NCI-H2029 treated with DMSO at 0.1 percent for 48 hours (cell line): ENCODE measurements at places on chromosomes 12 and 14.

- DNase-seq = peak; percentile 41
Measured at GRCh38 chr12:31590642-31591379, at the start of gene DENND5B. DENND5B (minus strand) TSS chr12:31591136; CDS start chr12:31590832, 304 bp downstream.

GRCh38 chr14:22448905-22449599 is 140.0 kb downstream of the DAD1 start:
- DNase-seq = no peak

DNA sequence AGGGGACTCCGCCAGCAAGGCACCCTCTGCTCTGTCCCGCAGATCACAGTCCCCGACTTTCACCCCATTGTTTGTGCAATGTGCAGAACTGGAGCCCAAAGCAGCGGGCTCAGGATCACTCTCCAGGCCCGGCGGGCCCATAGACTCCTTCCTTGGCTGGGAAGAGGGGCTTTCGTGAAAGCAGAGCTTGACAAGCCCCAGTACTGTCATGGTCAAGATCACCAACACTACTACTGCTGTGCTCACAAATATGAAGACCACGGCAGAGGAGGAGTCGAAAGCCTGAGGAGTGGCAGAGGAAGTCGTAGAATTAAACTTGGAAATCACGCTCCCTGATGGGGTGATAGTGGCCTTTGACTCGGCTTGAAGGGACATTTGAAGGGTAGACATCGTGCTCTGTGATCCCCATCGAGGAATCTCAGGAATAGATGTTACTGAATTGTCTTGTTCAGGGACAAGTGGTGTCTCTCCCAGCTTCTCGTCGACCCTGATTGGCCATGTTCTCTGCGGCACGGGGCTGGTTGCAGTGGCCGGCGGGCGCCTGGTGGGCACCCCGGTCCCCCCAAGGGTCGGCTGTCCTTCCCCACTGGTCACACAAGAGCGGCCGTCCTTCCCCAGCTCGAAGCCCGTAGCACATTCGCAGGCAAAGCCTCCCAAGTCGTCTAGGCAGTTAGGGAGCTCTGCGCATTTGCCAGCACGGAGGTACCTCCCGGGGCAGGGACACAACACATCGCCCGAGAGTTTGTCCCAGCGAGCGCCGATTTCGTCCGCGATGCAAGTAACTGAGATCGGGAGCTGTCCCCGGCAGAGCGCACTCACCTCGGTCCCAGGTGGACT is 1.1 kb downstream of the CLEC14A start:
- no peak for DNase-seq

GRCh38 chr12:19707948-19708409 is 268.7 kb downstream of the AEBP2 start:
- DNase-seq = no peak

GRCh38 chr12:130097342-130097741 is 64.9 kb upstream of the FZD10 start:
- DNase-seq = no peak

- DNase-seq = no peak
Measured at GRCh38 chr14:95445676-95446075, 70.8 kb downstream of the SYNE3 start.

DNA sequence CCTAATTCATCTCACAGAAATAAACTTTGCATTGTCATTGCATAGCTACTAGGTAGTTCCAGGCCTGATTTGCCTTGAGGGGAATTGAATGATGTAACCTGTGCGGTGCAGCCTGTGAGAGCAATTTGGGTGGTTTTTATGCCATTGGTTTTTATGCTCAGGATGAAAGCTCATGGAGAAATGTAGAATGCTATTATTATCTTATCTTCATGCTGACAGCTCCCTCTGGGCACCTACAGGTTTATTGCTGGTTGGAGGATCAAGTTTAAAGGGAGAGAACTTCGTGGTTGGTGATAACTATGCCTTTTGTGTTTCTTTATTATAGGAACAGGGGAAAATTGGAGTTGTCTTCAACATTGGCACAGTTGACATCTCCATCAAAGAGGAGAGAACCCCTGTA is 547.9 kb downstream of the DIO2 start:
- no peak for DNase-seq

GRCh38 chr14:30153717-30154116 is 226.1 kb upstream of the PRKD1 start:
- no peak for DNase-seq

GRCh38 chr14:34220921-34221320 is 241.1 kb downstream of the SPTSSA start:
- no peak for DNase-seq

DNA sequence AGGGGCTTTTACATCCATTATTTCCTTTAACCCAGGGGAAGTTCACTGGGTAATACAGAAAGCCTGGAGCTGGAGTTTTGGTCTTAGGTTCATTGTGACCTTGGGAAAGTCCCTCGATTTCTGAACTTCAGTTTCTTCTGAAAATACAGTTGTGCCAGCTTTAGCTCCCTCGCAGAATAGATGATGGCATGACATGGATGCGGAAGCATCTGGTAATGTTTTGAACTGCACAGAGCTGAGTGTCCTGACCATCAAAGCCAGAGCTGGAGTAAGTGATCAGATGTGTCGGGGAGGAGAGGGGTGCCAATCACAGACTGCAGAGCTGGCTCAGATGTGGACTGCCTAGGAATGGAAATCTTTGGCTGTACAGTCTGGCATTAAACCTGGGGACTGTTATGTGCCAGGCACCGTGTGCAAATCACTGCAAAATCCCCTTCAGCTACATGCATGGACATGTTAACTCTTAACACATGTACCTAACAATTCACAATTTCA is 180.9 kb downstream of the ETV6 start:
- no peak for DNase-seq

DNA sequence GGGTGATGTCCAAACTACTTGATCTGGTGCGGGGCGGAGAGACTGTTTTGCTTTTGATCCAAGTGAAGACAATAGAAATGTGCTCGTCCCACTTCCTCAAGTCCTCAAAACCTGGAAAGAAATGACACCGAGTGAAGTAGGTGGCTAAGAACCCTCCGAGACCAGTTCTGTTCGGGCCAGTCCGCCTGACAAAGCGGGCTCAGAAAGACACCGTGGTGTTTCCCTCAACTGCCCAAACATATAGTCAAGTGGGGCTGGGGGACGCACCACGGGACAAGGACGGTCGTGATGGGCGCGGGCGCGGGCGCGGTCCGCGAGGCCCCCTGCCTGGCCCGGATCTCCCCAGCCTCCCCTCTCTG is 1.6 kb downstream of the PHLDA1 start:
- no peak for DNase-seq

DNA sequence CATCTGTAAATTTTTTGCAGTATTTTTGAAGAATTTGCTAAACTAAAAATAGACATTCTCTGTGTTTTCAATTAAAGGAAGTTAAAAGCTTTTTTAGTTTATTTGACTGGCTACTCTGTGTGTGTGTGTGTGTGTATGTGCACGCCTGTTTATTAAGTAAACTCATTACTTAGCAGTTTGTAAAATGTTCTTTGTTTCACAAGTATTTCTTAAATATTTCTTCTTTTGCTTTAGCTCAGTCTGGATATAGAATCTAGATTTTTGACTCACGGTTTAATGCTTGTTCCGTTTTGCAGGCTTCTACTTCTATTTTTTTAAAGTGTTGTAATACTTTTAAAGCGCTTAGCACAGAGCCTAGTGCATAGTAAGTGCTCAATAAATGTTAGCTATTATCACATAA is 46.5 kb upstream of the KCNMB4 start:
- DNase-seq = no peak

DNA sequence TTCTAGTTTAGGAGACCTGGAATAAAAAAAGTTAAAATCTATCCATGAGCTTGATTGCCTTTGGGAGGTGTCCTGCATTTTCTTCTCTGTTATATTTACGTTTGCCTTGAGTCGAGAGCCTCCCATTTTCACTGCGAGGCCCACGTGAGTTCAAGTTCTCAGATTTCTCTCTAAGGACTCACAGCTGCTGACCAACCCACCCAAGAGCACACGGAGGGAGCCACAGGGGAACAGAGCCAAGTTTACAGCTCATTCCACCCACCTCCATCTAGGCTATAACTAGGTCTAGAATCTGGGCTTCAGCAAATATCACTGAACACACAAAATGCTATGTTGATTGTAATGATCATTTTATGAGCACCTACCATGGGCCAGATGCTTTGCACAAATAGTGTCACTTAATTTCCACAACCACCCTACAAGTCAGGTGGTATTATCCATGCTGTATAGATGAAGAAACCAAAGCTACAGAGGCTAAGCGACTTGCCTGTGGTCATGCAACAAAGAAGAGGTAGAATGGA is 16.7 kb downstream of the ALDH1L2 start:
- DNase-seq = peak; percentile 37

DNA sequence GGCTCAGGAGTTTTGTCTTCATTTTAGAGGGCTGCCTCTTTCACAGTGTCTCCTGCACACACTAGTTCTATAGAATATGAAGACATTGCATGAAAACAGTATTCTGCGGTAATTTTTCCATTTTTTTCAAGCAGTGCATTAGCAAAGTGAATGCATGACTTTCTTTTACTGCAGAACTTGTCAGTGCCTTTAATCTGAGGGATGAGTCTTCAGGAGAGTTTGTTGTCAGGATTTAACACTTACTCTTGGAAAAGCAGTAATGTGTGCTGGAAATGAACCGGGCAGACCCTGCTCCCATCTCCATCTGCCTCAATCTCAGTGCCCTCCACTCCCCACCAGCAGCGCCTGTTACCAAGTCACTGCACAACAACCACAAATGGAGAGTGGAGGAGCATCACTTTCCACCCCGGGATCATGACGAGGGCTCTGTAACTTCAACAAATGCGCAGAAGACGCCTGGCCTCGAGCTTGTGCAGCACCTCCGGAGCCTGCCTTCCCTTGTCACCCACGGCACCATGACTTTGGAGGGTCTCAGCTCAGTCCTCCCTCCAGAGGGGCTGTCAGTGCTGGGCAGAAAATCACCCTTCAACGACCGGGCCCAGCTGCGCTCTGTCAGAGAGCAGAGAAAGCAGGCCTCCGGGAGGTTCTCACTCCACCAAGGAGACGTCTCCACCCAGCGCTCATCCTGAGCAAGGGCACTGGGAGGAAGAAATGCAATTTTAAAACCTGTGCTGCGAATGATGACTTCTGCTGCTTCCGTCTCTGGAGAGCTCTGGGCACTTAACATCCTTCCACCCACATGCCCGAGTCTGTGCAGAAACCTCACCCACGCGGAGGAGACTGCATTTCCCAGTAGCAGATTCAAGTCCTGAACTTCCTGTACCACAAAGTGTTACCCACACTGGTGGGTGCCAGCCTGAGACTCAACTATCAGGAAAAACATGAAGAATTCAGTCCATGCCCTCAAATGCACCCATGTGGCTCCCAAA is 255.7 kb downstream of the ADGRD1 start:
- no peak for DNase-seq

DNA sequence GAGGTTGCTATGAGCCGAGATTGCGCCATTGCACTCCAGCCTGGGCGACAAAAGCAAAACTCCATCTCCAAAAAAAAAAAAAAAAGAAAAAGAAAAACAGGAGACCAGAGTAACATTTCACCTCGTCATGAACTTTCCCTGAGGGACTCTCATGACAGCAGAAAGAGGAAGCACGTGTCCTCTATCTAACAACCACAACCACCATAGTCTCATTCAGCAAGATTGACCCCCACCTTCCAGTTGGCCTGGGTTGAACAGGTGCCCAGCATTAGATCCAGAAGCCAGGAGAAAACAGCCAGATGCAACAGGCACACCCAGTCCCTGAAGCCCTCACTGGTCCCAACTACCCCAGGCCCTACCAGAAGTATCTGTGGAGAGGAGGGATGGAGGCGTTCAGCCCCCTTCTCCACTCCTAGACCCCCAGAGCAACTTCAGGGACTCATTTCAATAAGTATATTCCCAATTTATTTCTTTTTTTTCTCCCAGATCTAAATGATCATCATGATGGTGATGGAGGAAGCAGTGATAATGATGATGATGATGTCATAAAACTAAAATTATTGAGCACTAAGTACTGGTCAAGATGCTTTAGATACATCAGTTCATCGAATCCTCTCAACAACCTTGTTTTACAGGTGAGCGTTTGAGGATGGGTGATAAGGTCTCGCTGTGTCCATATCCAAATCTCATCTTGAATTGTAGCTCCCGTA is 235.0 kb downstream of the EFCAB11 start:
- no peak for DNase-seq

GRCh38 chr12:121390856-121391255 is 9.1 kb upstream of the RNF34 start:
- DNase-seq = no peak

DNA sequence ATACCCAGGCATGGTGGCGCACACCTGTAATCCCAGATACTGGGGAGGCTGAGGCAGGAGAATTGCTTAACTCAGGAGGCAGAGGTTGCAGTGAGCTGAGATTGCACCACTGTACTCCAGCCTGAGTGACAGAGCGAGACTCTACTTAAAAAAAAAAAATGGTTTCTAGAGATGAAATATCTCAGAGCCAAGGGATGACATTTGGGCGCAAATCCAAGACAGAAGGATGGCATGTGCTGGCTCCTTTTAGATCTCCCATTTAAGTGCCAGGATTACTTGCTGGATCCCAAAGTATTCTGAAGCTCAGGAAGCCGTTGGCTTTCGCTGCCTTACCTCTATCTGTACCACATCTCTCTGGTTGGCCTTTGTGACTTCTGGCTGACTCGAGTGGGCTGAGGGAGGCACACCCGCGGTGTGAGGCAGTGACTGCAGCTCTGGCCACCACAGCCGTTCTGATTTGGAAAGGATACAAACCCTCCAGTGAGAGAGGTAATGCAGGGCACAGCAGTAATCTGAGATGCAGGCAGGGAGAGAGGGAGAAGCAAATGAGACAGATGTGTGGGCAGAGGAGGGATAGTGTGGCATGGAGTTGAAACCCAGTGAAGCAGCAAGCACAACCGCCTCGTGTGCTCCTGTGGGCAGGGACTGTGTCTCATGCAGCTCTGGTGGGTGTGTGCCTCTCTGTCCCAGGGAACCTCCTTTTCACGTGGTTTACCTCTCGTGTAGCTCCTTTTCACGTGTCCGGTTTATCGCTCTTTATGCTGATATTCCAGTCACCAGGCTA is 4.9 kb downstream of the B4GALNT3 start:
- peak; percentile 74 for DNase-seq
